WTC11 (cell line): ENCODE measurements at places on chromosomes 7 and 10. TPM values are rescaled to one million over a fixed set of nuclear protein-coding genes. Genes with fewer than 3 reads are reported as not detected.

DNA sequence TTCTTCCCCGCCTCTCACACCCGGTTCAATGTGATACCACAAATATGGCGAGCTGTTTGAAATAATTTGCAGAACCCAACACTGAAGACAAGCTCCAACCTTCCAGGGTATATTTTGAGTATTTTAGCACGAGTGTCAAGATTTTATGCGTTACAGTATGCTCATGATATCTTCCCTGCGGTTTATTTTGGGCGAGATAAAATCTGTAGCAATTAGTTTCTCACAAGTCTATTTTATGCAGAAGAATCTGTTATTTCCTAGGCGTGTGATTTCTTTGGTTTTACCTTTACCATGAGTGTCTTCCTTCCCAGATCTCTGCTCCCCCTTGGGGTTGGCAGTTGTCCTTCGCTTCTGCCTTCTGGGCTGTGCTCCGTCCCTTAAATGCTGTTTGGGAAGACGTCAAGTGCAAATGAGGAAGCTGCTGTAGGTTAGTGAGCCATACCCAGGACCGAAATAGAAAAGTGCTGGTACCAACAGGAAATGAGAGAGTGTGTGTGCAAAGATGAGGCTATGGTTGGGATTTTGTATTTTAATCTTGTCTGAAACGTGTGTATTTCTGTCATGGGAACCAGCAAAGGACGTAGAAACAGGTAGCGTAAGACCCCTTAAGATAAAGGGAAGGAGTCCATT is 299.8 kb downstream of the KLF6 start:
- no peak for DNase-seq

The PHYHIPL gene
- total RNA-seq, result 0.13 to 0.25 TPM (median 0.21 TPM) in 3 replicates

DNA sequence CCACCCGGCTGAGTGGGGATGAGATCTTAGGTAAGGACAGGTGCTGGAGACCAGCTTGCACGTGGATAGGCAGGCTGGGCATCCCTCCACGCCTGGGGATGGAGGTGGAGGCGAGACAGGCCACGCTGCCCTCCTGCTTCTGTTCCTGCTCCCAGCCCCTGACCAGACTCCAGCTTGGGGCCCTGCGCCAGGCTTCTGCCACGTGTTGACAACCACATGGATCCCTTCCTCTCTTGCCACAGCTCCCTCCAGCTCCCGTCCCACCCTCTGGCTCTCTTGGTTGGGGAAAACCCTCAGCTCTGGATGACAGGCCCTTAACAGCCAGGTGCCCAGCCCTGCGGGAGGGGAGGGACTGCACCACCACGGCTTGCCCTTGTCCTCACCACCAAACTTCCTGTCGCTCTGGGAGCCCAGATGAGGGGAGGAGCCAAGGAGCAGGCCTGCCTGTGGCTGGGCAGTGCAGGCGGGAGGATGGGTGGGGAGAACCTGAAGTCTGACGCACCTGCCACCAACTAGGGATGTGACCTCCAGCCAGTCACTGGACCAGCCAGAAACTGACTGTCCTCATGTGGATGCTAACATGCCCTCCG is 36.0 kb downstream of the KCNH2 start:
- peak; percentile 60 for DNase-seq

The KMT2E gene
- total RNA-seq, result 51.4 to 52.3 TPM (median 51.8 TPM) in 3 replicates

The C7orf33 gene
- not detected in 3 replicates for total RNA-seq

GRCh38 chr10:63200431-63200830 is 67.3 kb downstream of the NRBF2 start:
- DNase-seq, result no peak

The LIPF gene
- not detected in 3 replicates for total RNA-seq

- DNase-seq, result no peak
These were observed 23.0 kb downstream of the DENND11 start for GRCh38 chr7:141679014-141679413.

The CCDC172 gene
- 1.8 to 3.0 TPM (median 2.0 TPM) in 3 replicates for total RNA-seq

The CFAP69 gene
- 2.7 to 3.4 TPM (median 3.3 TPM) in 3 replicates for total RNA-seq

The CYP2E1 gene
- total RNA-seq, result 1.0 to 2.6 TPM (median 1.3 TPM) in 3 replicates

The TMEM270 gene
- total RNA-seq, result 0.28 TPM in 1 of 3 replicates, not detected in the others

The MRLN gene
- not detected in 3 replicates for total RNA-seq

The PRKG1 gene
- total RNA-seq, result 15.6 to 16.5 TPM (median 15.7 TPM) in 3 replicates

DNA sequence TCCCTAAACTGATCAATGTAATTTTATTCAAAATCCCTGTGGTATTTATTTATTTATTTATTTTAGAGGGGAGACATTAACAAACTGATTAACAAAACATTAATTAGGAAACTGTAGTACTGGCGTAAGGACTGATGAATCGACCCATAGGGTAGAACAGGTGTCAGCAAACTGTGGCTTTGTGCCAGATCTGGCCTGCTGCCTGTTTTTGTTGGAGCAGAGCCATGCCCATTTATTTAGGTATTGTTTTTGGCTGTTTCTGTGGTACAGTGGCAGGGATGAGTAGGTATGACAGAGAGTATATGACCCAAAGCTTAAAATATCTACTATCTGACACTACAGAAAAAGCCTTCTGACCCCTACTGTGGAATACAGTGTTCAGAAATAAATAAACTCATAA is 332.5 kb upstream of the ETV1 start:
- DNase-seq, result no peak

DNA sequence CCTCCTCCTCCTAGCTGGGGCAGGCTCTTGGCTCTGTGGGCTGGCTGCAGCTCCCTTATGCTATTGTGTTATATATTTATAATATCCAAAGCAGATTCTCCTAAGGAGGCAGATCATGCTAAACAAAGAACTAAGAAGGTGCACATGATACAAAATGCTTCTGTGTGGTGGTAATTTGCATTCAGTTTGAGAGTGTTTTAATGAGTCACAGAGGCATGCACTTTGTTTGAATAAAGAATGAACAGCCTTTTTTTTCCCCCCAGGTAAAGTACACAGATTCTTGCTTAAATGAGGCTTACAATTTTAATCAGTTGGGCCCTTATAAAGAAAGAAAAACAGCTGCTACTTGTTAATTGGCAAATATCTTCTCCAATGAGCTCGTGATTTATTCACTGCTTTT is 95.0 kb downstream of the FANK1 start:
- no peak for DNase-seq

The FBXW4 gene
- total RNA-seq, result 45.3 to 47.9 TPM (median 46.3 TPM) in 3 replicates

The HSPA12A gene
- total RNA-seq, result 5.0 to 7.2 TPM (median 5.2 TPM) in 3 replicates

- no peak for DNase-seq
These were observed 69.7 kb upstream of the APBB1IP start for GRCh38 chr10:26368463-26368862.

GRCh38 chr10:126732868-126733267 is 62.4 kb upstream of the C10orf90 start:
- DNase-seq, result no peak

DNA sequence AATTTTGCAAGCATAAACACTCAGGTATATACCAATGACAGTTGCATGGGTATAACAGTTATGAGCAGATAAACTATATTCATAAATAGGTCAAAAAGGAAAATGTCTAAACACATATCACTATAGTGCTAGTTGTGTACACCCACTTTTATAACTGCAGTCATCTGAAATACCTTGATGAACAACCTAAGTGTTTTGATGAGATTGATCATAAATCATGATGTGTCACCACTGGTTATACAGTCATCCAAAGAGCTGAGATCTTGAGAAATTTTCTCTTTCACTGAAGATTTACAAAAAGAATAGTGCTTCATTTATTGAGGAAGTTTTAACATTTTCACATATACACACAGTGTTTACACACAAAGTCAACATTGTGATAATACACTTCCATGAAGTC is 78.6 kb upstream of the SLC25A13 start:
- DNase-seq, result no peak

The HHEX gene
- 4.5 to 4.8 TPM (median 4.8 TPM) in 3 replicates for total RNA-seq
